Natural killer cell treated with Interleukin-12 subunit alpha and Interleukin-12 subunit beta and Interleukin-15 and Interleukin-18, amount 100 ng/mL, for 72 hours (primary cell): ENCODE measurements at places on chromosomes 3 and 15. TPM values are rescaled to one million over a fixed set of nuclear protein-coding genes. Genes with fewer than 3 reads are reported as not detected.

- peaks cover 10% of the 10 kb centered on the region for H3K27me3 ChIP-seq
- no peaks in the 10 kb centered on the region for H3K36me3 ChIP-seq
- H3K27ac ChIP-seq = no peak overlapping the region
Observed at GRCh38 chr15:69067296-69067695, 52.8 kb downstream of the NOX5 start.

DNA sequence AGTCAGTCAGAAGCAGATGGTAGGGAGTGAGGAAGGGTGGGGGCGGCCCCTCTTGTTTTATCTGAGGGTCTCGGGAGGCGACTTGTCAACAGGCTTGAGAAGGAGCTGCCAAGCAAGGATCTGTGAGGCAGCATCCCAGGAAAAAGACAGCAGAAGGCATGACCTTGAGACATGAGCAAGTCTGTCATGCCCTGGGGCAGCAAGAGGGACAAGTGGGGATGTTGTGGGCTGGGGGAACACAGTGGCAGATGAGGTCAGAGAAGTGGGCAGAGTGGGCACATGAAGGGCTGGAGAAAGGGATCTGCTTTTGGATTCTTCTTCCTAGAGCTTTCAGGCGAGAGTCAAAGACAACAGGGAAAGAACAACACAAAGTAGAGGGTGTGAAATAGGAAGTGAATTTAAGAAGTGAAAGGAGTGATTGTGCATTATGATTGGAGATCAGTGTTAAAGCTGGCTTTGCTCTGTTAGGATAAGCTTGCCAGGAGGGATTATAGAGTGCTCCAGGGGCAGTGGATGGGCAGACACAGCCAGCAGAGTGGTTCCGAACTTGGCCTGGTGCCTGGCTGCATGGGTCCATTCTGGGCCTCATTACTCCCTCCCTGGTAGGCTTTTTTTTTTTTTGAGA, 73.3 kb downstream of the USP13 start:
- no peaks in the 10 kb centered on the region for H3K4me1 ChIP-seq
- H3K27ac ChIP-seq = no peak overlapping the region
- no peak for DNase-seq

GRCh38 chr15:66233487-66234415, 19.8 kb downstream of the MEGF11 start:
- no peaks in the 10 kb centered on the region for H3K36me3 ChIP-seq
- no peaks in the 10 kb centered on the region for H3K4me1 ChIP-seq
- peaks cover 12% of the 10 kb centered on the region for H3K27me3 ChIP-seq

DNA sequence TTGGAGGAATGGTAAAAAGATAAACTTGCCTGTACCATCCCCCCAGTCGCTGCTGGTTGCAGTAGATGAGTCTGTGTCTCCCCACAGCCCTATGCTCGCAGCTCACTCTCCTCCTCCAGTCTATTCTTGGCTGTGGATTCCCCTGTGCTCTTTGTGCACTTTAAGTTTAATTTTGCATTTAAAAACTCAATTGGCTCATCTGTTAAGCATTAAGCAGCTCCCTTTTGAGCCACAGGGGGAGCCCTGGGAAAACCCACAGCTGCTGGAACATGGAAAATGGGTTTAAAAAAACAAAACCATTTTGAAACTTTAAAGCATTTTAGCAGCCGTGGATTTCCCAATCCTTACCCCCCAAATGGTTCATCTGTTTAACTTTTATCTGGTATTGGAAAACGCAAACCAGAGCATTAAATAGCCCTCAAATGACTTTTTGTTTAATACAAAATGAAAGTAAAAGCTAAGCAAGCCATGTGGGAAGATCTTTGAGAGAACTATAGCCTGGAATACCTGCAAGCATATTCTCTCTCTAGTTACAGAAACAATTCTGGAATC, 536.9 kb downstream of the ZIC1 start:
- DNase-seq = no peak
- no peaks in the 10 kb centered on the region for H3K36me3 ChIP-seq
- H3K27ac ChIP-seq = no peak overlapping the region
- no peak overlapping the region for H3K4me3 ChIP-seq

DNA sequence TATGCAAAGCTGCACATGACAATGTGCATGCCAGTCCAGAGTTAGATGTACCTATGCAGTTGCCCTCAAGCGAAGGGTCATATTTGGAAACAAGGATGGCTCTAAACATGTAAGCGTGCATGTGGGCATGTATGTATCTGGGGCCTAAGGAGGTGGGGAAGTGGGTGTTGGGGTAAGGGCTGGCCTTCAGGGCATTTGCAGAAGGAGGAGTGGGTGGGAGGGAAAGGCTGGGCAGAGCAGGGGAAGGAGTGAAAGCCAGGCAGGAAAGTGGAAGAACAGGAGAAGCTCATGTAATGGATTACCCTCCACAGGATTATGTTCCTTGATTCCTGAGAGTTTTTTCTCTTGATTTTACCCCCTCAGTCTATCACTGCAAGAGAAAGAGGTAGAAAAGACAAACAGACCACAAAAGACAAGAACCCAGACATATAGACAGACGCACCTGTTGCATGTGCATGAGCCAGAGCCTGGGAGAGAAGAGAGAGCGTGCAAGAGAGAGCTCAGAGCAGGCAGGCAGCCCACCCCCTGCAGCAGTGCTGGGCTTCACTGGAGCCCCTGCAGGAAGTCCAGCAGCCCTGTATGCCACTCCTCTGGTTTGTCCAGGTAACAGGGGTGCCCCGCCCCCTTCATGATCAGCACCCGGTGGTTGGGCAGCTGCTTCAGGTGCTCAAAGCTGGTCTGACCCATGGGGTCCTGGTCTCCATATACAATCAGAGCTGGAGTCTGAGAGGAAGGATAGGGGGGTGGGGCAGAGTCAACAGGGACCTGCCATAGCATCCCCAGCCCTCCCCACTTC, 1.8 kb upstream of the PCBP4 start:
- H3K27ac ChIP-seq = no peak overlapping the region
- peaks cover 8% of the 10 kb centered on the region for H3K27me3 ChIP-seq
- DNase-seq = no peak
- no peaks in the 10 kb centered on the region for H3K36me3 ChIP-seq

DNA sequence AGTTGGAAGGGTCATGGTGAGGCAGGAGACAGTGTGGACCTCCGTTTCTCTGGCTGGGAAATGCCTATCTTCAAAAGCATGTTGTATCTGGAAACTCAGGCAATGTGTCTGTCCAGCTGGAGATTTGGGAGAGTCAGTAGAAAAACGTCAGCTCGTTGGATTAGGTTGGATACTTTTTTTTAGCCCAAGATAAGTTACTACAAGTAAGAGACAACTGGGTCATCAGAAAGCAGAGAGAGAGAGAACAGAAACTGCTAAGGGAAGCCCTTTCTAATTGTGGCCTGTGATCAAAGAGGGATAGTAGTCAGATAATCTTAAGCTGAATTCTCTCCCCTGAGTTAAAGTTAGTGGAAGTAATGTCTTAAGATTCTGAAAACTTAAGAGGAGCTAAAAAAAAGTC, 78.9 kb upstream of the ZNF280D start:
- H3K4me1 ChIP-seq = no peaks in the 10 kb centered on the region
- no peak overlapping the region for H3K4me3 ChIP-seq
- no peak overlapping the region for H3K27ac ChIP-seq
- no peak for DNase-seq
- peaks cover 22% of the 10 kb centered on the region for H3K36me3 ChIP-seq
- H3K27me3 ChIP-seq = no peaks in the 10 kb centered on the region

DNA sequence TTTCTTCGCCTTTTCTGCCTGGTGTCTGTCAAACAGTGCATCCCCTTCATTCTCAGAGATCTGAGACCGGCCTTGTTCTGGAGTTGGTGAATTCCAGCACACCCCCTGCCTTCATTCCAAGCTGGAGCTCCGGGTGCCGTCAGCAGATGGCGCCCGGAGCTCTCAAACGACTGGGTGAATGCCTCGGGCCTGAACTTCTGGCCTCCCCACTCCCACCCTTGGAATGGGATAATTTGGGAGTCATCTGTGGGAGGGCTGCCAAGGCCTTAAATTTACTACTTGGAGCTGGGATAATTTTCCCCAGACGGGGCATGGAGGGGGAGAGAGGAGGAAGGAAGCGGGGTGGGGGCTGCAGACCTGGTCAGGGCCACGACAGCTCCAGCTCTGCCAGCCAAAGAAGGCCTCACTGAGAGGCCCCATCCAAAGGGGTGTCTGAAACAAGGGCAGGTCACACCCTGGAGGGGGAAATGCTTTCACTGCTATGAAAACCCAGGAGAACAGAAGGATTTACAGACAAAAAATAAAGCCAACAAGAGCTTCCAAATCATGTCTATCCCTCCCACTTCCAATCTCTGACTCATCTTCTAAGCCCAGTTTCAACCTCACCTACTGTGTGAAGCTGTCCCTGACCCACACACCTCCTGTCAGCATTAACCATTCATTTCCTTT, 187.9 kb downstream of the OPA1 start:
- no peak overlapping the region for H3K4me3 ChIP-seq
- no peaks in the 10 kb centered on the region for H3K36me3 ChIP-seq
- peaks cover 54% of the 10 kb centered on the region for H3K27me3 ChIP-seq
- no peak for DNase-seq
- no peaks in the 10 kb centered on the region for H3K4me1 ChIP-seq
- no peak overlapping the region for H3K27ac ChIP-seq

- H3K27ac ChIP-seq = no peak overlapping the region
- no peaks in the 10 kb centered on the region for H3K36me3 ChIP-seq
Observed at GRCh38 chr15:74124759-74125158, 5.6 kb upstream of the ISLR2 start.

- peak; percentile 83 for DNase-seq
- peak overlapping the region; percentile 97 for H3K27ac ChIP-seq
- H3K36me3 ChIP-seq = peaks cover 41% of the 10 kb centered on the region
- no peaks in the 10 kb centered on the region for H3K27me3 ChIP-seq
Observed at GRCh38 chr3:4738737-4739274, 240.4 kb upstream of the BHLHE40 start.

DNA sequence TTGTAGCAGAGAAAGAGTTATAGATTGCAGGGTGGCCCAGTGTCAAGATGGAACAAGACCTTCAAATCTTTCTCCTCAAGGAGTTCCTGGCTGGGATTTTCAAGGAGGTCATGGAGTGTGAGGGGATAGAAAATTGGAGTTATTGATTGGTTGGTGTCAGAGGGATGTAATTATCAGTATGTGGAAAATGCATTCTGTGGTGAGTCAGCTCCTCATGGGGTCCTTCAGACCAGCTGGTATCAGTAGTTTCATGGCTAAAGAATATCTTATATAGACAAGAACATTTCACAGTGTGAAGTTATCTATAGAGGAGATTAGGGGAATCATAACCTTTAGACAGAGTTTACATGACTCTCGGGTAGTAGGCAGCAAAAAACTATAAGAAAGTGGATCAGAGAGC, 1114.0 kb upstream of the GBE1 start:
- H3K4me1 ChIP-seq = no peaks in the 10 kb centered on the region
- DNase-seq = no peak
- H3K4me3 ChIP-seq = no peak overlapping the region
- H3K36me3 ChIP-seq = no peaks in the 10 kb centered on the region
- no peaks in the 10 kb centered on the region for H3K27me3 ChIP-seq

- peaks cover 41% of the 10 kb centered on the region for H3K4me1 ChIP-seq
- peak overlapping the region; percentile 90 for H3K4me3 ChIP-seq
- no peaks in the 10 kb centered on the region for H3K27me3 ChIP-seq
- peak overlapping the region; percentile 92 for H3K27ac ChIP-seq
Observed at GRCh38 chr3:44476181-44476611, 1.3 kb downstream of the ZNF445 start.

DNA sequence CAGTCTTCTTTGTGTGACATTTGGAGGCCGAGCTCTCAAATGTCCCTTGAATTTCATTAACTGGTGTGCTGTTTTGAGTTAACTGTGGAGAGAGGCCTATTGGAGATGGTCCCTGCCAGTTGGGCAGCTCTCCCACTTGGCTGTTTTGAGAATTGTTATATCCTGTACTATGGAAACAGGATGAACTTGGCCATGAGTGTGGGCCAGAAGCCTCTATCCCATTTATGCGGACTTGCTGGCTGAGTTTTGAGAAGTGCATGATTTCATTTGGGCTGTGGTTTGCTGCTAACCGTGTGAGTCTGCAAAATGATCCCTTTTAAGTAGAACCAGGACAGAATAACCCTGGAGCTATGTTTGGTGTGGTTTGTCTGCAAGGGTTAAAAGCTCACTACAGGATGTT, 366.0 kb downstream of the PTPRG start:
- no peaks in the 10 kb centered on the region for H3K4me1 ChIP-seq
- H3K27ac ChIP-seq = no peak overlapping the region
- no peaks in the 10 kb centered on the region for H3K27me3 ChIP-seq
- peaks cover 4% of the 10 kb centered on the region for H3K36me3 ChIP-seq
- no peak overlapping the region for H3K4me3 ChIP-seq
- no peak for DNase-seq

- peaks cover 2% of the 10 kb centered on the region for H3K27me3 ChIP-seq
- no peaks in the 10 kb centered on the region for H3K36me3 ChIP-seq
- peak overlapping the region; percentile 21 for H3K27ac ChIP-seq
- DNase-seq = no peak
Observed at GRCh38 chr3:188352196-188352927, 198.4 kb downstream of the LPP start.

DNA sequence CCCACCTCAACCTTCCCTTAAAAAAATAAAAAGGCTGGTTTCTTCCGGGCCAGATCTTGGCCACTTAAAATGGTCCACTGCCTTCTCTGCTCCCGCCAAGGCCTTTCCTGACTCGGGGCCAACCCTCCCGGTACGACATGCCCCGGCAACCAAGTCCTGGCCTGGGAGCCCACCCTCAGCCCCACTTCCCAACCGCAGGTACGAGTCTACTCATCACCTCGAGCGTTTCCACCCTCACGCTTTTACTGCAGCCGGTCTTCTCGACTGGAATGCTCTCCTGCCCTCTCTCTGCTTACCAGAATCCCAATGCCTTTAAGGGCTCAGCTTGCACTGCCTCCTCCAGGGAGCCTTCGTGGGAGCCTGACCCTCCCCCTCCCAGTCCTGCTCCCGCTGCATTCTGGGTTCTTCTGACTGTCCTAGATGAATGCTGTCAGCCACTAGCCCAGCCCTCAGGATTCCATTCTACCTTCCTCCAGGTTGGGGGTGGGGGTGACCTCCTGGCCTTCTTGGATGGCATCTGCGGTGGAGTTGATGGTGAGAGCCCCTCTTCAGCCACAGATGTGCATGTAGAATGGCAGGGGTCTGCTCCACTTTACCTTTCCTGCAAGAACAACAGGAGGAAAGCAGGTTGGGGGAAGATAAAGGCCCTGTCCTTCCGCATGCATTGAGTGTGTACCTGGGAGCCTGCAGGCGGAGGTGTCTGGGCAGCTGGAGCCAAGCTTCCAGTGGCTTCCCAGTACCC, 1.1 kb upstream of the CSRNP1 start:
- H3K4me1 ChIP-seq = peaks cover 43% of the 10 kb centered on the region
- DNase-seq = no peak
- H3K27me3 ChIP-seq = peaks cover 3% of the 10 kb centered on the region
- H3K36me3 ChIP-seq = no peaks in the 10 kb centered on the region
- peak overlapping the region; percentile 83 for H3K27ac ChIP-seq
- peak overlapping the region; percentile 71 for H3K4me3 ChIP-seq

GRCh38 chr3:4448187-4448586, 18.9 kb downstream of the SUMF1 start:
- peaks cover 5% of the 10 kb centered on the region for H3K36me3 ChIP-seq
- no peak for DNase-seq
- no peaks in the 10 kb centered on the region for H3K4me1 ChIP-seq
- H3K4me3 ChIP-seq = no peak overlapping the region
- H3K27ac ChIP-seq = no peak overlapping the region

- no peaks in the 10 kb centered on the region for H3K36me3 ChIP-seq
- no peaks in the 10 kb centered on the region for H3K27me3 ChIP-seq
- H3K4me3 ChIP-seq = no peak overlapping the region
- no peak for DNase-seq
- no peak overlapping the region for H3K27ac ChIP-seq
Observed at GRCh38 chr3:78912259-78912658, 855.5 kb downstream of the ROBO1 start.

The RLBP1 gene
- total RNA-seq = not detected

The RTP1 gene
- not detected for total RNA-seq

The RPL35A gene
- total RNA-seq = 726 TPM

The MTHFS gene
- total RNA-seq = 12.2 TPM

The DPPA2 gene
- not detected for total RNA-seq

The ZPLD1 gene
- not detected for total RNA-seq
